ENCODE measurements at places on chromosomes 2 and 18.

GRCh38 chr2:239302083-239302807 lies 98.6 kb downstream of the HDAC4 start:
- no peak for DNase-seq

DNA sequence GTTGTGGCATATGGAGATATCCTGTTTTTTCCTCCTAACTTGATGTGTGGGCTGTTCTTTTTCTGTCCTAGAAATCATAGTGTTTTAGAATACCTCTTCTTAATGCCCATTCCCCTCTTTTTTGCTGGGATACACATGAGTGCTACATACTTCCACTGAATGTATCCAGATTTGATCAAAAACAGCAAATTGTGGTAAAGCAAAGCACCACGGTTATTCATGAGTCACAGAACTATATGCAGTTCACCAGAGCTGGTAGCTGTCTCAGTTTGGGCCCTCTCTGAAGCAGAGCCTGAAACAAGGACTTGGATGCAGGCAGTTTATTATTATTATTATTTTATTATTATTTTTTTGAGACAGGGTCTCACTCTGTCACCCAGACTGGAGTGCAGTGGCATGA lies 69.9 kb upstream of the CTLA4 start:
- DNase-seq = no peak

GRCh38 chr18:7766346-7766745 lies 199.2 kb downstream of the PTPRM start:
- DNase-seq = no peak

DNA sequence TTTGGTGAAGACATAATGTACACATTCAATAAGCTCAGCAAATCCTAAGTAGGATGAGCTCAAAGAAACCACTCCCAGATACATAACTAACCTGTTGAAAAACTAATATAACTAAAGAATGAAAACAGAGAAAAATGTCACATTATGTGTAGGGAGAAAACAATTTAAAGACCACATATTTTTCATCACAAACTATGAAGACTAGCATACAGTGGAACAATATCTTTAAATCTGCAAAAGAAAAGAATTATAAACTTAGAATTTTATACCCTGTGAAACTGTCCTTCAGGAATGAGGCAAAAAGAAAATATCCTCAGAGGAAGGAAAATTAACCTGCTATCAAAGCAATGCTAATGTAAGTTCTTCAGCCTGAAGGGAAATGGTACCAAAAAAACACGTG lies 151.5 kb downstream of the PIEZO2 start:
- no peak for DNase-seq

DNA sequence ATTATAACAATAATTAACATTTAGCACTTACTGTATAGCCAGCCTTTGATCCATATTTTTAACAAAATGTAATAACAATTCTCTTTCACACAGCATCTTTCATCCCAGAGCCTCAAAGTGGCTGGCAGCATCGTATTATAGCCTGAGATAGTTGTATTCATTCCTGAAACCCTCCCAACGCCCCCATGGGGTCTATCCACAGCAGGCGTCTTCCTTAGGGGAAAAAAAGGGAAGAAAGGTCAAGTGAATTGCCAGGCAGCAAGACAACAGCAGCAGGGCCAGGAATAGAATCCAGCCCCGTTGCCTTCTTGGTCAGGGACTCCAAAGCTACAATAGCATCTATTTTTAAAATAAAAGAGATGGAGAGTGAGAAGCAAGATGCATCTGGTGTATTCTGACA lies 424.4 kb upstream of the ID2 start:
- DNase-seq = no peak

GRCh38 chr2:189552991-189553404 lies 27.6 kb downstream of the SLC40A1 start:
- DNase-seq = no peak

DNA sequence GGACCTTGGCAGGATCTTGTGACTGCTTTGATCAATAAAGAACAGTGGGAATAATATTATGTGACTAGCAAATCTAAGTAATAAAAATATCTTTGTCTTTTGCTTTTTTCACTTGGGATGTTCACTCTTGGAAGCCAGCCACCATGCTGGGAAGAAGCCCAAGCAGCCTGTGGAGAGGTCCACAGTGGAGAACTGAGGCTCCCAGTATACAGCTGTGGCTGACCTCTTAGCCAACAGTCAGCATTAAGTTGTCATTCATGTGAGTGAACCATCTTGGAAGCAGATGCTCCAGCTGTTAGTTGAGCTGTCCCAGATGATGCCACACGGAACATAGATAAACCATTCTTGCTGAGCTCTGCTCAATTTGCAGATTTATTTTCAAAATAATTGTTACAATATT lies 160.0 kb downstream of the OSR1 start:
- DNase-seq = no peak

DNA sequence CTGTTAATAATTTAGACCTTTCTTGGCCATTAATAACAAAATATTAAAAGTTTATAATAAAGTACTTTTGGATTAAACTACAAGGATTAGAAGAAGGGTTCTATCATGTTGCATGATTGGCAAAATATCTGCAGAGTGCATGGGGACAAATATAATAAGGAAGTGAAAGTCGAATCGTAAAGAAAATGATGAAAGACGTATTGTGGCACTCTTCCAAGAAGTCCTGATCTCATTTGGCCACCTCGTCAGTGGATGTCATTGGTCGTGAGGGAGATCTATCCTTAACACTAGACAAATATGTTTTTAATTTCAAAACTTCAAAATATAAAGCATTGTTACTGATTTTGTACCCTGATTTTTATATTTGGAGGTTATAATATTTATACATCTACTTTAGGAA lies 197.7 kb upstream of the STON1 start:
- DNase-seq = no peak

DNA sequence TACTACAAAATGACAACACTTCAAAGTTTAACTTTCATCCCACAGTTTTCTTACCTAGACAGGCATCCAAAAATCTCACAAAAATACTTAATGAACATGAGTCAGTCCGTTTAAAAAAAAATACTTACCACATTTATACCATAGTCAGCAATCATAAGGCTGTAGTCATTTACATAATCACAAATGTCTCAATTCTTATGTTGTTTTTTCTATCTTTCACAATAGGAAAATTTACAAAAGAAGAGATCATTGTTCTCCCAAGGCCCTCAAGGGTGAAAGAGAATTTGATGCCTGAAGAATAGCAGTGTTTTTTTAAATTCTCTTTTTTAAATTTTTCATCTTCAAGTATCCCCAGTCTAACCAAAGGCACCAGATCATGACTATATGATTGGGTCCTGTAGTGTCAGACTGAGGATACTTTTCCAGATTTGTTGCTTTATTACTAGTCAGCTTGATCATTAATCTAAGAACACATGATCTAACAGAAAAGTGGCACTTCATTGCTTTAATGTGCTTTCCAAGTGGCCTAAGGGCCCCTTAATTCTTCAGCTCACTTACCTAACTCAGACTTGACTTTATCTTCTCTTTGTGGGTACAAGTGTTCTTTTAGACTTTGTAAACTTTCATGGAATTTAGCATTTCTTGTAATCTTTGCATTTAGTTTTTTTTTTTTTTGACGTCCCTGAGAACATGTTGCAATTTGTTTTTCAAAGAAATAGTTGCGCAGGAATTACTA lies 4.7 kb downstream of the SCYGR5 start:
- no peak for DNase-seq

- DNase-seq = no peak
Measured at GRCh38 chr2:2172516-2172915, 158.6 kb downstream of the MYT1L start.

DNA sequence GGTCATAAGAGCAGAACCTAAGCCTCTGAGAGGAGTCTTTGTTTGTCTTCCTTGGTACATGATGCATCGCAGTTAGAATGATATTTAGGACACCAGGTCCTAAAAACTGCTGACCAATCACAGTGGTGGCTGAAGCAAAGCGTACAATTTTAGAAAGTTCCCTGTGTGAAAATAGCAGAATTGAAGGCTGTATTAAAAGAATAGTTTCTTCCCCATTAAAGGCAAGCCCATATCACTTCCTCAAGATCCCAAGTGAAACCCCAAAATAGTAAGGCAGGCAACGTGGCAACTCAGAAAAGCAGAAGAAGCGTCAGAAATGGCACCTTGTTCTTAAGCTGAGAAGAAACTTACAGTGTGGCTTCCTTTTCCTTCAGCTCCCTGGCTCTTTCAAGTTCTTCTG lies 154.8 kb upstream of the PGAP1 start:
- DNase-seq = no peak

- no peak for DNase-seq
Measured at GRCh38 chr2:3254442-3254941, 123.1 kb downstream of the EIPR1 start.

GRCh38 chr2:201403880-201404279 lies 46.7 kb upstream of the FLACC1 start:
- DNase-seq = no peak

DNA sequence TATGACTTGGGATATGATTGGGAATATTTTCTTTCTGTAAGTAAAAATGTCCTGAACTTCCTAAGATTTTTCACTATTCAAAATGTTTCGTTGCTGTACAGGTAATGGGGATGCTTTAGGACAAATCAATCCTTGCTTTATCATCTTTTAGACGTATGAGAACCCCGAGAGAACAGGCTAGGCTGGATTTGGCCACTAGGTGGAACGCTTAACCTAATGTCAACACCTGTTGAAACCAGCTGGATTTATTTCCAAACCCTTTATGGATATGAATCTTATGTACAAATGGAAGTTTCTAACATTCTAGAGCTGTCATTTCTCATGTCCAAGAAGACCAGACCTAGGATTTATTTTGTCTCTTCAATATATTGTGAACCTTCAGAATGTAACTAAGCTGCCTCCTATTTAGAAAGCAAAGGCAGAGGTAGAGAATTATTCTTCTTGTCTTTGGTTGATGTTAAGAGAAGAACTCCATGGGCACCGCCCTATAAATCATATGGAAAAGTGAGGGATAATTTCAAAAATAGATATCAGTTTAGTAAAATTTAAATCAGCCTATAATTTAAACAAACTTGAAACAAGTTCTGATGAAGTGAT lies 96.7 kb downstream of the PMAIP1 start:
- no peak for DNase-seq

- no peak for DNase-seq
Measured at GRCh38 chr2:73172963-73173362, 29.4 kb upstream of the NOTO start.

DNA sequence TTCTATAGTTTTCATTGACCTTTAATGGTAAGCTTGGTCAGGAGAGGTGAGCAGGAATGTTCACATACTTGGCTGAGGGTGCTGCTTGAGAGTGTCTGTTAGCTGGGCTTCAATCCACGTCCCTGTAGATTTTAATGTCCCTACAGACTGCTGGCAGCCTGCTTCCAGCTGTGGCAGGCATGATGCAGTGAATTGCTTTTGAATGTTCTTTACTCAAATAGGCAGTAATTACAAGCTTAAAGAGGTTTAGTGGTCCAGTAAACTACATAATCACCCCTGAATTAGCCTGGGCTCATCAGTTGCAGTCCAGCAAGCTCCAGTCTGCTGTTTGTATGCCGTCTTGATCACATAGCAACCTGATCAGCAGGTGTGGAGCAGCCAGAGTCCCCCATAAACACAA lies 102.1 kb downstream of the MEIS1 start:
- DNase-seq = no peak

DNA sequence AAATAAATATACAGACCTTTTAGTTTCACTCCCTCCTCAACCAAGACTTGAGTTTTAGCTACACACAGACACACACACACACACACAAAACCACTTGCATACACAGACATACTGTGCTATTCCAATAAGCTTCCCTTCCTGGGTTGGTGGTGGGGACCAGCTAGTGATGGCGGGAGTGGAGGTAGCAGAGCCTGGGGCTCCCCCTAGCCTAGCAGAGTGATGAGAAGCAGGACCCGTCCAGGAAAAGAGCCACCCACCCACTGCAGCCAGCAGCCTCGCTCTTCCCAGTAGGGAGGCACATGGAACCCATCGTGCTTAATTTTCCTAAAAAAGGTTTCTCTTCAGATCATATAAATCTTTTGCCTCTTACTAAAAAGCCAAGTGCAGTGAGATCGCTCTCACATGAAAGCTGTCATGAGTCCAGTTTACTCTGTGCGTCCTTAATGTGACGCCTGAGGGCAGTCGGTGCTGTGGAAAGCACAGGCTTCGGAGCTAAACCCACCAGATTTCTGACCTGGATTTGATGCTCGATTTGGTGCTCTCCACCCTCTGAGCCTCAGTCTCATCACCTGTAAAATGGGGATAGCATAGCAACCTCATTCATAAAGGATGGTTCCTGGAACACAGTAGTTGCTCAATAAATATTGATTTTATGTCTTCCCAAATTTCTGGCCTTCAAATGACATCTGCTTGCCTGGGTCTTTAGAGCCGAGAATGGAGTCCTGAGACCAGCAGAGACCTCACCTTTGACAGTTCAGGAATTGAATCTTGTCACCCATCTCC lies 60.1 kb upstream of the YWHAQ start:
- no peak for DNase-seq

DNA sequence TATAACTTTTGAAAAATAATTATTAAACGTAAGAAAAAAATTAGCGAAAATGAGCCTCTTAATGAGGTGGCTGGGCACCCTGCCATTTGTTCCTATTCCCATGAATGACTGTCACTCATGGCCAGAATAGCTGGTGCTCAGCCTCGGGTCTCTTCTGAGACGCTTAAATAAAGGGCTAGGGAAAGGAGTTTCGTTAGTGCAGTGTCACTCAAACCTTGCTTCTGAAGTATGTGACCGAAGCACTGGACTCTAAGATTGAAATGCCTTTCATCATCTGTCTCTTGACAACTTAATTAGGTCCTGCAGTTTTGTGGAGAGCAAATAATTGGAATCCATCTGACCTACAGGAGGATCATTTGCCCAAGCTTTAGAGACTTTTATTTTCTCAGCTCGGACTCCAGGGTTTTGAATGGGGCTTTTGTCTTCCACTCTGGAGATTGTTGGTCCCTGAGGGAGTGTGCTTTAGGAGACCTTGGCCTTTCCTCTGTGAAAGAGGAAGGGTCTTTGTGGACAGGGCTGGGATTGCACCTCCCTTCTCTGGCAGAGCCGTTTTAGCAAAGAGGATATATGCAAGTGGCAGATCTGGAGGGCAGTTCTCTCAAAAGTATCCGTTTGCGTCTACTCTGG lies 42.3 kb upstream of the FHOD3 start:
- no peak for DNase-seq

GRCh38 chr2:104866122-104866864 lies 12.4 kb downstream of the POU3F3 start:
- no peak for DNase-seq

DNA sequence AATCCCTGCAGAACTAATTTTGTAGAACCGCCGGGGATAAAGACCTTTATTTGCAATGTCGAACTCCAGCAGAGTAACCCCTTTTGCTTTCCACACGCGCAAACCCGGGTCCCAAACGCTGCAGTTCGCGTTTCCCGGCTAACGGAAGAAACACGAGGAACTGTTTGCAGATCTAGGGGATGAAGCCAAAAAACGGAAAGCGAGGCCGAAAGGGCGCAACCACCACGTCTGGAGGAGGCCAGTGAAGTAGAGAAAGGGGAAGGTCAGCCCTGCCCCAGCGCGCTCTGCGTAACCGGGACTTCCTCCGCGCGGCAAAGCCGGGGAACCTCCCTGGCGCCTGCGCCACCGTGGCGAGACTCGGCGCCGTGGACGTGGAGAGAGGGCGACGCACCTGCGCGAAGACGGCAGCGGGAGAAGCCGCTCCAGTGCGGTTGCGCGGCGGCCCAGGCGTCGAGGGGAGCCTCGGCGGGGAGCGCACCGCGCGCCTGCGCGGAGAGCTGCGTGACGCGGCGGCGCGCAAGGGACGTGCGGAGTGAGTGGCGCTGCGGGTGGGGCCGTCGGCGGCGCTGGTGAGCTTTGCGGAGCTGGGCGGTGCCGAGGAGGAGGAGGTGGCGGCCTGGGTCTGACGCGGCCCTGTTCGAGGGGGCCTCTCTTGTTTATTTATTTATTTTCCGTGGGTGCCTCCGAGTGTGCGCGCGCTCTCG lies at the start of gene PPP1CB:
PPP1CB (plus strand) TSS at position 579 of the 704 bp plus-strand sequence. CDS start 295 bp downstream, outside the sequence.
- DNase-seq = peak; percentile 94

- no peak for DNase-seq
Measured at GRCh38 chr2:187567126-187567525, 12.9 kb upstream of the TFPI start.
